NCI-H1436 (cell line): ENCODE measurements at places on chromosomes 6 and 20.

DNA sequence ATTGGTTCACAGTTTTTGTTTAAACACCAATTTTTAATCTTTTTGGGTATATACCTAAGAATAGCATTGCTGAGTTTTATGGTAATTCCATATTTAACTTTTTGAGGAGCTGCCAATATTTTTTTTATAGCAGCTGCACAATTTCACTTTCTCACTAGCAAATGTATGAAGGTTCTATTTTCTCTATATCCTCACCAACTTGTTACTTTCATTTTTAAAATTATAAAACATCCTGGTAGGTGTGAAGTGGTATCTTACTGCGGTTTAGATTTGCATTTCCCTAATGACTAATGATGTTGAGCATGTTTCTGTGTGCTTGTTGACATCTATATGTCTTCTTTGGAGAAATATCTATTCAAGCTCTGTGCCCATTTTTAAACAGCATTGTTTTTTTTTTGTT is 452.1 kb downstream of the GRIK2 start:
- DNase-seq, result no peak

- no peak for DNase-seq
Observed at GRCh38 chr20:10671221-10671918, 2.4 kb downstream of the JAG1 start.

DNA sequence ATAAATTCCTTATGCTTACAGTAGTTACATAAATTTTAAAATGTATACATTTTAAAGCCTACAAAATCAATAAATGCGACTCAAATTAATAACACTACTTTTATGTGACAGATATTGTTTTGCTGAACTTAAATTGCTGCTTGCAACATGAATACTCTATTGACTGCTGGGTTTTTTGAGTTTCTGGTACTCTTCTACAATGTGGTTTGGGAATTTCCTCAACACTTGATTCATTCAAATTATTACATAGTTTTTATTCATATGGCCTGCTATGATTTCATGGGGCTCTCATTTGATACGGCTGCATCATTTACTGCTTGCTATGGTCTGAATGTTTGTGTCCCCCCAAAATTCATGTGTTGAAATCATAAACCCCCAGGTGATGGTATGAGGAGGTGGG is 2.3 kb upstream of the TXLNB start:
- DNase-seq, result no peak

- no peak for DNase-seq
Observed at GRCh38 chr6:125192610-125192930, 39.0 kb downstream of the TPD52L1 start.

- DNase-seq, result peak; percentile 56
Observed at GRCh38 chr20:20083807-20084206, 31.5 kb downstream of the CFAP61 start.

DNA sequence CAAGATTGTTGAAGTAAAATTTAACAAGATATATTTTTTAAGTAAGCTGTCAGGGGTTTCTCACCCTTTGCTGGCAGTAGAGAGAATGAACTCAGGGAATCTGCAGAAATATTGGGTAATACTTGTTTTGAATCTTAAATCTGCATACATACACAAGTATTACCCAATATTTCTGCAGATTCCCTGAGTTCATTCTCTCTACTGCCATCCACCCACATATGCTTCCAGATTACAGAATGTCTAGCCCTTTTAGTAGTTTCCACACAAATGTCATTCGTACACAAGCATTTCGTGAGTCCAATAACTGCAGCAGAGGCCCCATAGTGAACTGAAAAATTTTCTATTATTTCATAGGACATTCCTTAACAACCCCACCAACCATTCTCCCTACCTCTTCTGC is 69.6 kb upstream of the TNFRSF21 start:
- no peak for DNase-seq

DNA sequence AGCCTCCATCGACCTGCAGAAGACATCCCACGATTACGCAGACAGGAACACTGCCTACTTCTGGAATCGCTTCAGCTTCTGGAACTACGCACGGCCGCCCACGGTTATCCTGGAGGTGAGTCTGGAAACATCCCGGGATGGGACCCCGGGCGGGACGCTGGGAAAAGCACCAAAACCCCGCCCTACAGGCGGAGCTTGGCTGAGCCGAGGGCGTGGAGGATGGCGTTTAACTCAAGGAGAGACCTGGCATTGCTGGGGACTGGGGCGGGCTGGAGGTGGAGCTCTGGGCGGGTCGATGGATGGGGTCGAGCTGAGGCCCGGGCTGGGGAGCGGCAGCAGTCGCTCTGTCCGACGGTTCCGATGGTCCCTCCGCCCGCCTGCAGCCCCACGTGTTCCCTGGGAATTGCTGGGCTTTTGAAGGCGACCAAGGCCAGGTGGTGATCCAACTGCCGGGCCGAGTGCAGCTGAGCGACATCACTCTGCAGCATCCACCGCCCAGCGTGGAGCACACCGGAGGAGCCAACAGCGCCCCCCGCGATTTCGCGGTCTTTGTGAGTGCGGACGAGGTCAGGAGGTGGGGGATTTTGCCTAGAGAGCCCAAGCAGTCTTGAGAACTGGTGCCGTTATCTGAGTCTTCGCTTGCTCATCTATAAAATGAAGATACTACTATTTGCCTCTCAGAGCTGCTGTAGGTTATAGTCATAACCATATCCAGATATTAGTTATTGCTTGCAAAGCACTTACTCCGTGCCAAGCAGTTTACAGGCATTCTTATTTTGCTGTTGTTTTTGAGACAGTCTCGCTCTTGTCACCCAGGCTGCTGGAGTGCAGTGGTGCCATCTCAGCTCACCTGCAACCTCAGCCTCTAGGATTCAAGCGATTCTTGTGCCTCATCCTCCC is 3.8 kb downstream of the SPAG4 start:
- DNase-seq, result peak; percentile 62

DNA sequence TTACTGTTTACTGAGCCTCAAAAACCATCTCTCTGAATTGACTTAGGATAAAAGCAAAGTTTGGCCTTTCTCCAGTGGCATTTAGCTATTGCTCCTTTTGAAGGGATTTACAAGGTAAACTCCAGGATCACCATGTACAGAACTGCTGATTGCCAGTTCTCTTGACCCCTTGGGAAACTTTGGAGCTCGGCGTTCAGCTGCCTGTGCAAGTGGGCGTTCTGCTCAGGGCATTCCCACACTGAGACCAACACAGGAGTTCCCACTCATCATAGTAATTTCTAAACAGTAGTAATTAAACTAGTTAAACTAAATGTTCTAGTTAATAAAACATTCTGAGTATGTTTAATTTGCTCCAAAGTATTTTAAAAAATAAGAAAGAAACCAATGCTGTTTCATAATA is 14.9 kb downstream of the KCNQ5 start:
- DNase-seq, result no peak

DNA sequence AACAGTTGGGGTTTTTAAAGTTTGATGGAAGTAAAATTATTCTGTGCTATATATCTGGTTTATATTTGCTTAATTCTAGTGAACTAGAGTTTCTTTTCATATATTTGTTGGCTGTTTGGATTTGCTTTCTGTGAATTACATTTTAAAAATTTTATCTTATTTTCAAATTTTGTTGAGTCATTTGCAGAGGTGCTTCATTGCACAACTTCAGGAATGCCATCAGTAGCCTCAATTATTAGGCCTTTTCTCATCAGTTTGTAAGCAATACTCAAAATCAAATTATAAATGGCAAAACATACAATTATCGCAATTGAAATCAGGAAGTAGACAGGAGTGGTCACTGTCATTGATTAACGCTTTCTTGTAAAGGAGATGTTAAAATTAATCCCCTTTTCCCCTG is 96.9 kb downstream of the UBE3D start:
- DNase-seq, result no peak

GRCh38 chr20:62879275-62880146 is 17.9 kb upstream of the TCFL5 start:
- no peak for DNase-seq

- no peak for DNase-seq
Observed at GRCh38 chr6:108672641-108673040, 111.9 kb downstream of the FOXO3 start.

DNA sequence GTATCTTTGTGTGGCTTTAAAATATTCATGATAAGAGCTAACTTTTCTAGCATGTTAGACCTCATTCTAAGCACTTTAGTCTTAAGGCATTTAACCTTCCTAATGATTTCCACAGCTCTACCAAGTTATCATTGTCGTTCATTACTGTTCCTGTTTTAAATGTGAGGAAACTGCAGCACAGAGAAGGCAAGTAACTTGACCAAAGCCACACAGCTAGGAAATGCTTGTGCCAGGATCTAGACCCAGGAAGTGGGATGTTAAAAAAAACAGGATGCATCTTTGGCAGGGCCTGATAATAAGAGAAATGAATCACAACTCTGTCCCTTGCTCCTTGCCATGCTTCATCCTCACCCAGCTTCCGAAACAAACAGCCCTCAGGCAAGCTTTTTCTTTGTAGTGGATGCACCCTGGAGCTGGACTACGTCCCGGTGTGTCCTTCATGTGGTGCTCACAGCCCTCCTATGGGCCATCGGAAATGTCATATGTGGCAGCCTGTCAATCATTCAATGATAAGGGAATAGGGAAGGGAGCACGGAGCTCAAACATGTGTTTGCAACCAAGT is 196.9 kb upstream of the RREB1 start:
- no peak for DNase-seq

DNA sequence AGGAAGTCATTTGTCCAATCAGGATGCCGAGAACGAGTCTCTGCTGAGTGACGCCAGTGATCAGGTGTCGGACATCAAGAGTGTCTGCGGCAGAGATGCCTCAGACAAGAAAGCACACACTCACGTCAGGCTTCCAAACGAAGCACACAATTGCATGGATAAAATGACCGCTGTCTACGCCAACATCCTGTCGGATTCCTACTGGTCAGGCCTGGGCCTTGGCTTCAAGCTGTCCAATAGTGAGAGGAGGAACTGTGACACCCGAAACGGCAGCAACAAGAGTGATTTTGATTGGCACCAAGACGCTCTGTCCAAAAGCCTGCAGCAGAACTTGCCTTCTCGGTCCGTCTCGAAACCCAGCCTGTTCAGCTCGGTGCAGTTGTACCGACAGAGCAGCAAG is 281.5 kb downstream of the TSHZ2 start:
- DNase-seq, result no peak

GRCh38 chr20:7841971-7842310 is 98.3 kb downstream of the HAO1 start:
- no peak for DNase-seq

DNA sequence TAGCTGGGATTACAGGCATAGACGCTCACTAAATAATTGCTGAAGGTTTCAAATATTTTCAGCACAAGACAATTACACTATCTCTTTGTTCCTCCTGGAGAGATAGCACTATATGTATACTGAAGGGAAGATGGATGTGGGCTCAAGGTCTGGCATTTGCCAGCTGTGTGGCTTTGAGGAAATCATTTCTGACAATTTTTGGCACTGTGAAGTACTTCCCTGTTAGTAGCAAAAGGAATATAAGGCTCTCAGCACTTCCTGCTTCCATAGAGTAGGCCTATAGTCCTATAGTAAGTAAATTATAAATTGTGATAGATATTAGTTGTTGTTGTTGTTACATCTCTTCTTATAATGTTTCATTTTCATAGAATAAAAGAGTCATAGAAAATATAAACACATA is 271.1 kb downstream of the SAMD5 start:
- DNase-seq, result no peak

DNA sequence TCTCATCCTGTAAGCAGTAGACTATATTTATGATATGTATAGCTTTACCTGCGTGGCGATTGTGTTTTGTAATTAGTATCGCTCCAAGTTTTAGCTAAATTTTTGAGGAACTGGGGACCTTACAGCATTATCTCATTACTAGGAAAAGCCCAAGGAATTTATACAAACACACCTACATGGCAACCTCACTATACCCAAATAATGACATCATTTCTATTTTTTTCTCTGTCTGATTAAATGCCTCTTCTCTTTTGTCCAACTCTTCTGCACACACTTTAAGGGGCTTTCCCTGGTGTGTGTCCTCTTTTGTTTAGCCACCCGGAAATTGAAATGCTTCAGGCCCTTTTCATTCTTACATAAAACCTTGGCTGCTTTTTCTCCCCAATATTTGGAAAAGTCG is 82.9 kb upstream of the EXOC2 start:
- no peak for DNase-seq

DNA sequence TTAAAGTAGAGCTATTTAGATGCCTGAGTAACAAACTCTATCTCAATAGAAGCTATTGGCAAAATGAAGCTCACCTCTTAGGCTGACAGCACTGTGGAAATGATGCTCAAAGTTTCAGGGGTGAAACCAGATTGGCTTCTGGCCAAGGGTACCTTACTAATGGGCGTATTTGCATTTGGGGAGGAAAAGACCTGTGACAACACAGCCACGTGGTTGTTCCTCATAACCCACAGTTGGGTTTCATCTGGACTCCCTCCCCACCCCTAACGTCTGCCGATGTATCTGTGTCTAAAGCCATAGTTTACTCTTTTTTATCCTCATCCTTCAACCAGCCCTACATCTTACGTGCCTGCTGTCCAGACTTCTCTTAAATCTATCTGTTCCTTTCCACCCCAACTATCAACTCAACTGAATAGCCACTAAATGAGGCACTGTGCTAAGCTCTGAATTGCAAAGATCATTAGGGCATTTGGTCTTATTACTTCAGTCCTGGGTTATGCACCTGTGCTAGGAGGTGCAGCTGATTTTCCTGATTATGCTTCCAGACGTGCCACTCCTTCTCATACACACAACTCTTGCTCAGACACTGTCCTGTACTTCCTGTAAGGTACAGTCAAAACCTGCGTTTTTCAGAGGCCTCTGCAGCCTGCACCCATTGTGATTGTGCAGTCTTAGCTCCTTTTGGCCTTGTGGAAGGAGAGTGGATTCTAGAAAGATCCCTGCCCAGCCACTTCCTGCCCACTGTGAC is 80.6 kb upstream of the ARMC2 start:
- DNase-seq, result no peak

DNA sequence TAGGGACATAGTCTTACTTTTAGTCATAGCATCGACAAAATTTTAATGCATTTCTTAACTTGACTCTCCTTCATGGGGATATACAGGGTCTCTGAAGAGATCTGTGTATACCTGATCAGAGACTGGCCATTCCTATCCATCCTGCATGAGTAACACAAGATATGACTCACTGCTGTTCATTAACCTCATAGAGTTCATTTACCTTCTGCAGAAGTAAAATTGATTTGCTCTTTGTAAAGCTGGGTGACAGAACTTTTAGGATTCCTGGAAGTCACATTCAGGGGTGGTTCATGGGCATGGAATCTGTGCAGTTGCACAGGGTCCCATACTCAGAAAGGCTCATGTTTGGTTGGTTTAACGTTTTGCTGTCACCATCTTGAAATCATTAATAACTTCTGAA is 53.2 kb downstream of the PDE7B start:
- no peak for DNase-seq

DNA sequence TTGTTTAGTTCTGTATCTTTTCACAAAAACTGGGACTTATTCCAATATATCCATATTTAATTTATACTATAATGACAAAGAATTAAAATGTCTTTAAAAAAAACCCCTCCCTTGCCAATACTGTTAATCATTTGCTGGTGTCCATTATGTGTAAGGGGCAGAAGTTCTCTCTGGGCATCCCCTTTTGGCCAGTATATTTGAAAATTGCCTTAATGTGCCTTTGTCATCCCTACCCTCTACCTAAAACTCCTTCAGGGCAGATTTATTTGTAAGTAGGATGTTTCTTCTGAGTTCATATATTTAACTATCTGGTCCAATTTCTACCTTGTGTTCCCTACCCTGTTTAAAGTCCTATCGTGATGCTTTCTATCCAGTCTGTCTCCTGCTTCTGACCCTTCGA is 62.9 kb downstream of the ARHGAP18 start:
- no peak for DNase-seq
